HepG2 (cell line): ENCODE measurements at places on chromosomes 6 and 20. TPM values are rescaled to one million over a fixed set of nuclear protein-coding genes. Genes with fewer than 3 reads are reported as not detected.

PPP1R14C gene
- total RNA-seq, result not detected in 2 replicates

C6orf141 gene
- total RNA-seq, result not detected in 2 replicates

GRCh38 chr6:134534708-134535149 is 216.8 kb upstream of the SGK1 start:
- DNase-seq, result no peak

PRICKLE4 gene
- 1.2 TPM in 1 of 2 replicates, not detected in the other for total RNA-seq

GRCh38 chr6:148370176-148370575 is 27.5 kb downstream of the SASH1 start:
- no peak for DNase-seq

DNA sequence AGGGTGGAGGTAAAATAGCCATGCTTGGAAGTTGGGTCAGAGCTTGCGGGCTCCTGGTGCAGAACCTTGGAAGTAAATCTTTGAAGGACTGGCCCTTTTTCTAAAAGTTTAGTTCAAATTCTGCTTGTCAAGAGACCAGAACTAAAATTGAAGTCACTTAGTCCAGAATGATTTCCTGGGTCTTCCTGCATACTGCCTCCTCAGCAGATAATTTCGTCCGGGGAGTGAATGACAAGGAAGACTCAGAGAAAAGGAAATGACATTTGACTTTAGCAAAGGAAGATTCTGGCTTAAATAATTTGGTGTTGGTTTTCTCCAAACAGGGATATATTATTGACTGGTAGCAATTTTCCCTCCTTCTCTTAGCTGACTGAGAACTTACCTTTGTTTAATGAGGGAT is 1.2 kb downstream of the TM9SF4 start:
- no peak for DNase-seq
